Sigmoid colon (tissue), 7 donors: ENCODE measurements at places on chromosomes 12 and 14. TPM values are rescaled to one million over a fixed set of nuclear protein-coding genes. Genes with fewer than 3 reads are reported as not detected.

The ZFP36L1 gene
- 52.9 TPM for polyA plus RNA-seq

The DEGS2 gene
- polyA plus RNA-seq, result 2.8 TPM

The CRACR2A gene
- 29.6 TPM for polyA plus RNA-seq

The RAD51B gene
- 2.4 TPM for polyA plus RNA-seq

The LGALS3 gene
- 4,129 TPM for polyA plus RNA-seq

The TAS2R10 gene
- polyA plus RNA-seq, result not detected

The OTOGL gene
- polyA plus RNA-seq, result not detected

The TRIM9 gene
- 2.8 TPM for polyA plus RNA-seq

The FBXO34 gene
- 21.9 TPM for polyA plus RNA-seq

The SAMD15 gene
- 0.36 TPM for polyA plus RNA-seq

The FAM222A gene
- polyA plus RNA-seq, result 1.2 TPM

The CMA1 gene
- 1.2 TPM for polyA plus RNA-seq

The NAA30 gene
- polyA plus RNA-seq, result 4.8 TPM

The DEPDC4 gene
- polyA plus RNA-seq, result 1.1 TPM

The TMEM63C gene
- polyA plus RNA-seq, result 5.5 TPM

The ACIN1 gene
- 37.8 TPM for polyA plus RNA-seq

The GPR137C gene
- polyA plus RNA-seq, result not detected

The TAC3 gene
- polyA plus RNA-seq, result not detected

The SLC2A13 gene
- 1.8 TPM for polyA plus RNA-seq

The KCNK13 gene
- 0.51 TPM for polyA plus RNA-seq

The TMEM30B gene
- 21.0 TPM for polyA plus RNA-seq

The TSHR gene
- not detected for polyA plus RNA-seq

The PSEN1 gene
- 14.3 TPM for polyA plus RNA-seq

The FAM90A1 gene
- polyA plus RNA-seq, result not detected

The CD163 gene
- polyA plus RNA-seq, result 108 TPM
